Stromal cell of bone marrow (primary cell): ENCODE measurements at places on chromosomes 2 and 18.

GRCh38 chr2:227455200-227455599, 16.8 kb upstream of the AGFG1 start:
- DNase-seq: no peak

- no peak for DNase-seq
Observed at GRCh38 chr2:69721022-69721421, 20.9 kb upstream of the ANXA4 start.

DNA sequence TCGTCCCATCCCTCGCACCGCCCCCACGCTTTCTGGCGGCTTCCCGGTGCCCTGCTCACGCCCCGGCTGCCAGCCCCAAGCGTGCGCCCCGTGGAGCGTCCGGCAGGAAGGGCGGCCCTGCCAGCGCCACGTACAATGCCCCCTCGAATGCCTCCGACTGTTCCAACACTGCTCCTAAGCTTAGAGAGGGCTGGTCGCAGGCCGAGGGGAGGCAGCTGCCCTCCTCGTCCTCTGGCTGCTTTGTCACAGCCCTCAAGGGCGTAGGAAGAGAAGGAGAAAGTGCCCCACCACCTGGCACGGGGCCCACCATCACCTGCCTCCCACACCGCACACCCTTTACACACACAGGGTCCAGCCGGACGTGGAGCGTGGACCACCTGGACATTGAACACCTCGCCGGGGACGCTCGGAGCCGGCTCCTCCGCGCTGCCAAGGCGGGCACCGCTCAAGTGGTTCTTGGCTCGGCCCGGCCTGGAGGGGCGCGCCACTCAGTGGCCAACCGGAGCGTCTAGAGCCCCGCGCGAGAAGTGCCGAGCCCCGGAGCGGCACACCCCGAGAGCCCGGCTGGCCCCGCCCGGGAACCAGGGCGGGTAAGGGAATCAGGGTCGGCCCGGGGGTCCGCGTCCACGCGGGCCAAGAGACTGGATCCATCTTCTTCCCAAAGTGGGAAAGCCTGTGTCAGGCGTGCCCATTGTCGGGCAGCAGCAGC, 830 bp downstream of the DNER start:
- DNase-seq: no peak

GRCh38 chr2:174888646-174889271, 116.4 kb downstream of the CHN1 start:
- DNase-seq: no peak

GRCh38 chr2:193331676-193332075, 1136.9 kb upstream of the TMEFF2 start:
- DNase-seq: no peak

DNA sequence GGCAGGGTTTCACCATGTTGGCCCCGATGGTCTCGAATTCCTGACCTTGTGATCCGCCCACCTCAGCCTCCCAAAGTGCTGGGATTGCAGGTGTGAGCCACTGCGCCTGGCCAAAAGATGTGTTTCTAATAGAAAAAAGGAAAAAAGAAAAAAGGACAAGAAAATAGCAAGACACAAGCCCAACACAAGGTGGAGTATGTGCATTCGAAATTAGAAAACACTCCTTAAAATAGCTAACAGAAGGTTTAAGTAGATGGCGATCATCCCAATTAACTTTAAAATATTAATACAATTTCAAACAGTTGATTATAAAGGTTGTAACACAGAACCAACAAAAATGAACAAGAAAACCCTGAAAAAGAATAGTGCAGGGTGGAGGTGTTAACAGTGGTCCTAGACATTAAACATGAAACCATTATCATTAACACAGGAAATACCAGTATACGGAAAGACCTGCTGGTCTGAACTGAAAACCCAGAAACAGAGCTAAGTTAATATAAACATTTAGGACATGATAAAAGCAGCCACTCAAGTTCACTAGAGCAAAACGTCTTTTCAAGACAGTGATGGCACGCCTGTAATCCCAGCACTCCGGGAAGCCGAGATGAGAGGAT, 57.9 kb downstream of the HDLBP start:
- DNase-seq: no peak

GRCh38 chr2:44767691-44768090, 173.8 kb upstream of the SIX3 start:
- DNase-seq: no peak

DNA sequence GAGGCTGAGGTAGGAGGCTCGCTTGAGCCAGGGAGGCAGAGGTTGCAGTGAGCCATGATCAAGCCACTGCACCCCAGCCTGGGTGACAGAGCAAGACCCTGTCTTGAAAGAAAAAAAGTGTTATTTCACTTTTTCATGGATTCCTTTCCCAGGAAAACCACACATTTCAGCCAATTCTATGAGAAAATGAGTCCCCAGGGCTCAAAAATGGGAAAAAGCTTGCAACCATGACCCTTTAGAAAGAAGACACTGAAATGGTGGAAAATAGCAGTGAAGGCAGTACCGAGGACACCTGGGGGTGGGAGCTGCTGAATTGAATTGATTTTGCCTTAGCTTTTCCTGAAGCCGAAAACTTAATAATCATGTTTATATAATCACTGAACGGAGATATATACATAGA, 284.2 kb upstream of the HDAC4 start:
- no peak for DNase-seq

DNA sequence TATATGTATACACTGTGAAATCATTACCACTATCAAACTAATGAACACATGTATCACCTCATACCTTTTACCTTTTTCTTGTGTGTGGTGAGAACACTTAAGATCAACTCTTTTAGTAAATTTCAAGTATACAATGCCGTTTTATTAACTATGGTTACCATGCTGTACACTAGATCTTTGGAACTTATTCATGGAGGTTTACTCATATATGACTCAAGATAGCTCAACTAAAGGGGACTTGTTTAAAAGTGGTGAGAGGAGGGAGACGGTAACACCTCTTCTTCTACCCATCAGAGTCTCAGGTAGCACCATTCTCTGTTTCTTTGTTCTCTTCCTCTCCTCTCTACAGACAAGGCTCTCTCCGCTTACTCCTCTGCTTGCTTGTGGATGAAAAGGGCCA, 36.1 kb upstream of the TMEM178A start:
- no peak for DNase-seq
